ENCODE measurements at places on chromosomes 6 and 20.

DNA sequence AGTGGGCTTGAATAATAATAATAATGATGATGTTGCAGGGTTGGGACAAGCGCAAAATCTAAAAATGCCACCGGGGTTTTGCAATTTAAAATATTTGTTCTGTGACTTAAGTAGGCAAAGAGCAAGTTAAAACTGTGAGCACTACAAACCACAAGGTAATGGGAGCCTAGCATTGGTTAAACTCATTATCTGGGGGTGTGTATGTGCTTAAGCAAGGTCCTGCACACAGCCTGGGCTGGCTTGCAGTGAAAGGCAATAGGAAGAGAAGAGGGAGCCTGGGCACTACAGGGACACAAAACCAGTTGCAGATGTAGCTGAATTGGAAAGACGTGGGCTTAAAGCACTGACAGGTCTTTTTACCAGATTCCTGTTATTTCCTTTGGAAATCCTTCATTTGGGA, 11.7 kb downstream of the SIM1 start:
- DNase-seq, result no peak

GRCh38 chr6:155157101-155157500, 106.7 kb upstream of the CLDN20 start:
- DNase-seq, result peak; percentile 63

- DNase-seq, result no peak
Observed at GRCh38 chr6:72287801-72288200, 334.1 kb upstream of the KCNQ5 start.

- peak; percentile 47 for DNase-seq
Observed at GRCh38 chr6:135230711-135231468, 49.8 kb downstream of the MYB start.

- no peak for DNase-seq
Observed at GRCh38 chr6:163165922-163166321, 248.6 kb upstream of the QKI start.

GRCh38 chr6:20652299-20653084, 118.2 kb downstream of the CDKAL1 start:
- DNase-seq, result peak; percentile 53

DNA sequence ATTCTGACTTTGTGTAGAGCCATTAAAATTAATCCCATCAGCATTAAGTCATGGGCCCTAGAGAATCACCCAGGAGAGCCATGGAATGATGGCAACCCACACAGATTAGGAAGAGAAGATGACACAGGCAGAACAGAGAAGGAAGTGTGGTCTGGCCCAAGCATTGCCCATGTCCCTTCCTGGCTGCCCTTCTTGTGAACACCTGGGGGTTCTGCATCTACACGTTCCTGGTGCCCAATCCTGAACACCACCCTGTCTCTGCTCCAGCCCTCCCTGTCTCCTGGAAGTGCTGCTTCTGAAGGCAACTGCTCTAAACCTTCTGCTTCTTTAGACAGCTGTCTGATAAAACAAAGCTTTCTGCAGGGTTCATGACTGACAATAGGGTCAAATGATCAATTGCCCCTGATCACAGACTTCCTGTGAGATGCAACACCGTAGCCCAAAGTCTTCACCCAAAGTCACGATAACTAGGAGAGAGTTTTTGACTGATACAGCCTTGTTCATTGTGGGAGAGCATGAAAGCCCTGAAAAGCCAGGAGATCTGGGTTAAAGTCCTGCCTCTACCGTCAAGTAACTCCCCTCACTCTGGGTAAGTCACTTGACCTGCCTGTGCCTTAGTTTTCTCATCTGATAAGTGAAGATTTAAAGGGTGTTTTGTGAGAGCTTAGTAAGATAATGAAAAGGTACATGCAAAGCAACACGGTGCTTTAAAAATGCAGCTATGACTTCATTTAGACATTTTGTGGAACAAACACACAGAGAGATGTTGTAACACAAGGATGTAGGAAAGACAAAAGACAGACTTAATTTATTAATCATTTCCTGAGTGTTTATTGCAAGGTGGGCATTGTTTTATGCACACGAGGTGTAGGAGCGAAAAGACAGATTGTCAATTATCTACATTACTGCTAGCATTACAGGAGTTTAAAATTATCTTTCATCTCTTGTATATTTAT, 291.2 kb upstream of the STXBP5 start:
- DNase-seq, result no peak

DNA sequence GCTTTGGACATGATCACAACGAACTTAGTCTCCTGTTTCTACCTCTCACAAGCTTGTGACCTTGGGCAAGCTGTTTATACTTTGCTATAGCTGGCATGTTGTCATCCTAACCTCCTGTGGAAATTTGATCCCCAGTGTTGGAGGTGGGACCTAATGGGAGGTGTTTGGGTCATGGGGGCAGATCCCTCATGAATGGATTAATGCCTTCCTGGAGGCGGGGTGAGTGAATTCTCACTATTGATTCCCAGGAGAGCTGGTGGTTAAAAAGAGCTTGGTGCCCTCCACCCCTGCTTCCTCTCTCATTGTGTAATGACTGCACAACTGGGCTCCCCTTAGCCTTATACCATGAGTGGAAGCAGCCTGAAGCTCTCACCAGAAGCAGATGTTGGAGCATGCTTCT, 228.9 kb downstream of the HIVEP2 start:
- DNase-seq, result no peak

DNA sequence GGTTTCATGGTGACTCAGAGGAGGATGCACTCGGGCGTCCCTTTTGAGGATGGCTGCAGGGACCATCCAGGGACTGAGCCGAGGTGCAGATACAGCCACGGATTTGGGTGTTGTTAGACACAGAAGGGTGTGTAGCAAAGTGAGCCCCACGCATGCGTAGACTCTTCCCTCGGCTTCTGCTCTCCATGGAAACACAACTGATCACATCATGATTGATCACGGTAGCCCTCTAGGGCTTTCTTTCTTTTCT, 606 bp upstream of the ULBP1 start:
- DNase-seq, result no peak

- DNase-seq, result peak; percentile 75
Observed at GRCh38 chr6:52877168-52877567, 32.3 kb downstream of the GSTA3 start.

DNA sequence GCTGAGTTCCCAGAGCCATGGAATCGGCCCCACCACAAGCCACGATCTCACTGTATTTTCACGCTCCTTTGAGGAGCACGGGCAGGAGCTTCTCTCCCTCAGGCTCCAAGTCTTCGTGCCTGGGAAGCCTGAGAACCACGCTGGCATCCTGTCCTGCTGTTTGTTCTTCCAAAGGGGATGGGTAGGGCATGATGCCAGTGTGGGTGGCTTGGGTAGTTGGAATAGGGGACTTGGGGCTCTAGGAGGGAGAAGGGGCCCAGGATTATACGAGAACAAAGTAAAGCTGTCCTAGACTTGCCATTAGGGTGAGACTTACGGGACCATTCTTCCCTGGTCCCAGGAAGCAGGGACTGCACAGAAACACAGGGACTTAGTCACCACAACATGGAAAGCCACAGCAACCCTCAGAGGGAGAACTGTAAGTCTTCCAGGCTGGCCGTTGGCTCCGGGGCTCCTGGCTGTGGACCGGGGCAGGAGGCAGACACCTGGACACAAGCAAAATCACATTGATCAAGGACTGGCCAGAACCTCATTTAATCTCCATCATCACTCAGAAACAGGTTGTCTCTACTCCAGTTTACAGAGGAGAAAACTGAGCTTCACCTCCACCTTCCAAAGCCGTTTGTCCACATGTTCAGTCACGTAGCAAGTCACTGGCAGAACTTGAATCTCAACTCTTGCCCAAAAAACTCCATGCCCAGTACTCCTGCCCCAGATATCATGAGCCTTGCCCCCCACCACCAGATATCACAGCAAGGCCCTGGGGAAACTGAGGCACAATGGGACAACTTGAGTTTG, 1.3 kb downstream of the CCN5 start:
- DNase-seq, result no peak

DNA sequence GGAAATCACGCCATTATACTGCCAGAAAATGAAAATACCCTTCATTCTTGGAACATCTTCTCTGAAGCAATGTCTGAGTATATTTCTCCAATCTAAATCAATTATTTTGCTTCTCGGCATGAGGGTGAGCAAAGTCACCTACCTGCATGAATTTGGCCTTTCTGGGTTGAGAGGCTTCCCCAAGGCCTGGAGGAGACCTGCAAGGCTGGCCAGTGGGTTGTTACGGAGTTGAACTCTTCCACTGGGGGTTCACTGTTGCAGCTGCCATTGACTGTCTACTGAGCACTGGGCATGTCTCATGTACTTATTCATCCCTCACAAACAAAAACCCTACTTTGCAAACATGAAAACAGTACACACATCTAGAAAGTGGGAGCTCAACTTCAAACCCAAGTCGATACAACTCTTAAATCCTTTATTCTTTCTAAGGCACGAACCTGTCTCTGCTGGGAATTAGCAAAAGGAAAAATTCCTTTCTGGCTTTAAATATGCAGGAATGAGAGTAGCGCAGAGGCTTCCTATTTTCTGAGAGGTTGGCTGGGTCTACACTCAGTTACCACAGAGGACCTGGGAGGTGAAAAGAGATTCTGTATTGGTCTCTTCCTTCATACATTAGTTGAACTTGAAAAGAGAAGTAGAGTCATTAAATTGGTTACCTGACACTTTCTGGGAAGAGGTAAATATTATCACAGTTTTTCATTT, 87.6 kb upstream of the SGK1 start:
- DNase-seq, result no peak

- peak; percentile 61 for DNase-seq
Observed at GRCh38 chr6:134123666-134124208, 71.3 kb upstream of the SLC2A12 start.

DNA sequence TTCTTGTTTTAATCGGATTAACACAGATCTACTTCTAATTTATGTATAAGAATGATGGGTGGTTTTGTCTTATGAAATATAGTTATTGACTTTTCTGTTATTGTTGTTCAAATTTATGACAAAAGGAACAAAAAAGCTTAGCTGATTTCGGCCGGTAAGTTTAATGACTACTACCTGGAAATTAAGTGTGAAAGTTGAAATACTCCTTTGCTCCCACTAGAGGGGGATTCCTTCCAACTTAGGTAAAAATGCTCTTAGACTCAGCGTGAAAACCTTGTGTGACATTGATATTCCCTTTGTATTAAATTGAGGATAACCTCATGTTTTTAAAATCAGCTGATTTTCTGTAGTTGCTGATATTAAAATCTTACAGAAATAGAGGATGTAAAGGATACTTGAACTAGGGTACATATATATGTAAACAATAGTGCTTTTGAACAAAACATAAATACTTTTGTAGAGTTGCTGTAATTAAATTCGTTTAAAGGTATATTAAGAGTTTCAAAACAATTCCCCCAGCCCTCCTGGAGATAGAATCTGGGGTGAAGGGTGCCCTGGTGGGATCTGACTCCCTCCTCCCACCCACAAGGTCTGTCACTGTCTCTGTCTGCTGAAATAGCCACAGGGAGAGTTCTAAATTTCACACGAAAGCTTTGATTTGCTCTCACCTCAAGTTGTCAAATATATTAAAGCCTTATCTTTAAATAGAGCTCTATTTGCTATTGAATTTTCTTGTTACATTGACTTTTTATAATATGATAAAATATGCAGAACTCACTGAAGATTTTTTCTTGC, 257.5 kb downstream of the ARID1B start:
- peak; percentile 43 for DNase-seq

DNA sequence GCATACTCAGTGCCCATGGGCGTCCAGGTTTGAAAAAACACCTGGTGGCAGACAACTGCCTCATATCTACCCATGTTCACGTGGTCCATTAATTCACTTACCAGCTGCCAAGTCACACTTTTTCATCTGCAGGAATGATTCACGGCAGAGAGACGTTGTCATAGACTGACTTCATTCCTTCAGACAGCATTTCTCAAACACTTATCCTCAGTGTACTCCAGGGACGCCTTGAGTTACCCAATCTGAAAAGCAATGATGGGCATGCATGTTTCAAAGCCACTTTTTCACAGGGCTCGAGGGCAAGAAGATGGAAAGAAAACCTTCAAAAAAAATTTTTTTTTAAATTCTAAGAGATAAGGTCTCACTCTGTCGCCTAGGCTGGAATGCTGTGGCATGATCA, 6.0 kb downstream of the MMP24OS start:
- peak; percentile 57 for DNase-seq

- no peak for DNase-seq
Observed at GRCh38 chr6:162873537-162873936, 145.8 kb downstream of the PACRG start.

DNA sequence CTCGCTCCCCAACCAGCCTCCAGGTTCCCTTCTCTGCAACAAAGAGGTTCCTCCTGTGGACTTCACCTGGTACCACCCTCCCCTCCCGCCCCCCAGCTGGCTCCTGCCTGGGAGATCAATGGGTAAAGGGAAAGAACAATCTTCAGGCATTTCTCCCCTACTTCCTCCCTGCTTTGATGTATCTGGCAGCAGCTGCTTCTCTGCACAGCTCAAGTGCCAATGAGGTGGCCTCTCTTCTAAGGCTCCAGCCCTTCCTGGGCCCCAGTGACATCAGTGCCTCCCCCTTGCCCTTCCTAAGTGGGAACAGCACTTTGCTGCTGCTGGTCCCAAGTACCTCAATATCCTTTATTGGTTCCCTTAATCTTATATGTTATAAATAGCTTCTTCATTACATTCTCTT, 23.5 kb downstream of the MOCS1 start:
- no peak for DNase-seq

DNA sequence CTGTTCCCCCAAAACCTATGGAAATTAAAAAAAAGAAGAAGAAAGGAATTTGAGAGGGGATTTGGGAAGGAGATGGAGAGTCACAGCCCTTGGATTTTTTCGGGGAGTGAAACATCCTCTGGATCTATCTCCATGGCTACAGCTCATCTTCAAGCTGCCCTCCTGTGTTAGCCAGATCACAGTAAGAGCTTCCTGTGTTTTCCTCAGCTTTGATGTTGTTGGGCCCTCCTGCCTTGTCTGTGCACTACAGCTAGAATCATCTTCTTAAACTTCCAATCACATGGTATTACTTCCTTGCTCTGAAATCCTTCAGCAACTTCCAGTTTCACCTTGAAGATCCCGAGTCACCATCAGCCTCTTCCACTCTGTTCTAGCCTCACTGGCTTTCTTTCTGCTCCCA, 207.8 kb upstream of the ZFP64 start:
- no peak for DNase-seq

GRCh38 chr6:156767603-156768467, 9.3 kb upstream of the ARID1B start:
- no peak for DNase-seq

DNA sequence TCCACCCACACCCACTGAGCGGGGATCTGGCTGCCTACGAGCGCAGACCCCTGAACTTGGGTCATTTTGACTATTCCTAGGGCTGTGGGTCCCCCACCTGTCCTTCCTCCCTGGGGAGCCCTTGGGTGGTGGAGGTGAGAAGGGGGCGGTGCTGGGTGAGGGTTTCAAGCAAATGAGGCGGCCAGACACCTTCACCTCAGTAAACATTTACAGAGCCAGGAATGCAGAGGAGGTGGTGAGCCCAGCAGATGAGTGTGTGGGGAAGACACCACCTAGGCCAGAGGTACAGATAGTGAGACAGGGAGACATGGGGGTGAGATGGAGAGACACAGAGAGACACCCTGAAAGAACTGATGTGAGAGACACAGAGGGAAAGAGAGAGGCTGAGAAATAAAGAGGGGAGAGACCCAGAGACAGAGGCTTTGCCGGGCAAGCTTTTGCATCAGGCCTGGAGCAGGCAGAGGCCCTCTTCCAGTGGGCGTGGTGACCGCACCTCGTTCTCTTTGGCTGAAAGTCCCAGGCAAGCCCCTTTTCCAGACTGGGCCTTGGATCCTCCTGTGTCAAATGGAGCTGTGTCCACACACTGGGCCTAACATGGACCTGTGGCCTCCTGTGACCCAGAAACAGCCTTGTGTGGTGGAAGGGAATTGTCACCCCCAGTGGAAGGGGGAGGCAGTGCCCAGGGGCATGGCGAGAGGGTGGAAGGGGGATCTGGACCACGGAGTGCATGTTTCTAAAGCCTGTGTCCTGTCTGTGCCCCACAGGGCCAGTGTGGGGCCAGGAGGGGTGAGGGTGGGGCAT, 29.7 kb downstream of the CEBPB start:
- no peak for DNase-seq
